ENCODE measurements at places on chromosomes 11 and 22.

- no peak for DNase-seq
Measured at GRCh38 chr11:91859666-91860065, 365.0 kb upstream of the FAT3 start.

DNA sequence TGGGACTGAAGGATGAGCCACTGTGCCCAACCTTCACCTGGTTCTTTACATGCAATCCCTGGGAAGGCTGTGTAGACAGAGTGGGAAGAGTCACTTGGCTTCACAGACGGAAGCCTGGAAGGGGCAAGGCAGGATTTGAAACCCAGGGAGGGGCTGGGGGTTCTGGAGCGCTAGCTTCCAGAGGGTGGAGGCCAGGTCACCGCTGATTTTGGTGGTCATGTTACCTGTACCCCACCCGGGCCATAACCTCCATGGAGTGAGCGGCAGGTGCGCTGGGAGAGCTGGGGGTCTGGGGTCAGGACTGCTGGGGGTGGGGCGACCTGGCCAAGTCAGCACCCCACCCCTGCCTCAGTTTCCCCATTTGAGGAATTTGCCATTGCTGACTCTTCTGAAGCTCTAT lies 38.3 kb downstream of the PDGFB start:
- DNase-seq: no peak

DNA sequence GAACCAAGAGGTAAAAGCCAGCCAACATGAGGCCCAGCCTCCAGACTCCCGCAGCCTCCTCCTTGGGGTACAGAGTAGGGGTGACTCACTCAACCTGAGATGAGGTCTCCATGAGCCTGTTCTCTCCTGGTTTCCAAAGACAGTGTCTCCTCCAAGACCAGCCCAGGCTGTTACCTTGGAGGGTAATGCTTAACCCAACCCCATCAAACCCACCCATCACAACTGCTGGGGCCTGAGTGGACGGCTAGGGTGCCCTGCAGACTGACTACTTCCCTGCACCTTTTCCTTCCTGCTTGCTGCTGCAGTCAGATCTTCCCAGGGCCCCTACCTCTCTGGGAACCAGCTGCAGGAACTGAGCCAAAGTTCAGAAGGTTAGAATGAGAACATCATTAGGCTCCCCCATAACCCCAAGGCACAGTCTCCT lies 5.1 kb upstream of the NOL12 start:
- no peak for DNase-seq

DNA sequence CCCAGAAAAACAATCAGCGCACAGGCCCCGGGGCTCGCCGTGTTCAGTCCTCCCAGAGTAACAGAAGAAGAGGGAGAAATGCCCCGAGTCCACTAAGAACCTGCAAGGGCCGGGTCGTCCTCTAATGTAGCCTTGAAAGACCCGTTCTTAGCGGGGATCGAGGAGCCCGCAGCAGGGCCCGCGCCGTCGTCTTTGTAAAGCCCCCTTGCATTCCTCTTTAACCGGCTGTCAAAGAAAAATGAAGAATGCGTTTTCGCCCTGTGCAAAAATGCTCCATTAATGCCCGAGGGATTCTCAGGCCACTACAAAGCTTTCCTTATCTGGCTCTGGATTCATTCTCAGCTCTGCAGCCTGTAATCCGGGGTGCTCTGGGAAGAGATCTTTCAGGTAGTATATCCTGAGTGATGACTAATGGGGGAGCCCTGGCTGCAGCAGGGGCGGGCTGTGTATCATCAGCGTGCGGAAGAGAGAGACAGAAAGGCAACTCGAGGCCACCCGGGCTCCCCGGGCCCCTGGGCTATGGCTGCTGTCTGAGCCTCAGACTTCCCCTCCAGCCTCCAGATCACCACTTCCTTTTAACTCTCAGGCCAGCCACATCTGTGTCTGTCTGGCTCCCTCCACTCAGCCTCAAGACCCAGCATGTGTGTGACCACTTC lies 78.2 kb downstream of the FBLN1 start:
- DNase-seq: no peak

DNA sequence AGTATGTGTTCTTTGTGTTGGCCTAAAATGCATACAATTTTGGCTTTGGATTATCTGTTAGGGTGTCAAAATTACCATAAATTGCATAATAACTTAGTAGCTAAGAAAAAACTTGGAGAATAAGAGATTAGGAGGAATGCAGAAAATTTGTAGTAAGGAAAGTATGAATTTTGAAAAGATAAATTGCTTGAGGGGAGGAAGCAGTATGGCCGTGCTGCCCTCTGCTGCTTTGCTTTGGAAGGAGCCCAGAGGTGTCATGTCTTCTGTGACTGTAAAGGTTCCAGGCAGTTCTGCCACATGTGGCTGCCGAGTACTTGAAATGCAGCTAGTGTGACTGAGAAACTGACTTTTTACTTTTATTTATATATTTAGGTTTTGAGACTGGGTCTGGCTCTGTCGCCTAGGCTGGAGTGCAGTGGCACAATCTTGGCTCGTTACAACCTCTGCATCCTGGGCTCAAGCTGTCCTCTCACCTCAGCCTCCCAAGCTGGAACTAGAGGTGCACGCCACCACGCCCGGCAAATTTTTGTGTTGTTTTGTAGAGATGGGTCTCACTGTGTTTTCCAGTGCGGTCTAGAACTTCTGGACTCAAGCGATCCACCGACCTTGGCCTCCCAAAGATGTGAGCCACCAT lies 1.8 kb downstream of the ADSL start:
- no peak for DNase-seq

- DNase-seq: no peak
Measured at GRCh38 chr22:45918459-45919370, 58.2 kb downstream of the WNT7B start.

GRCh38 chr11:56917708-56918400 lies 70.9 kb upstream of the OR5AK2 start:
- DNase-seq: no peak
